Natural killer cell treated with Interleukin-12 subunit alpha and Interleukin-12 subunit beta and Interleukin-15 and Interleukin-18, amount 100 ng/mL, for 72 hours (primary cell): ENCODE measurements at places on chromosomes 2 and 18. TPM values are rescaled to one million over a fixed set of nuclear protein-coding genes. Genes with fewer than 3 reads are reported as not detected.

Gene VIT
- total RNA-seq: not detected

Gene C2orf66
- 0.21 TPM for total RNA-seq

Gene IL36RN
- not detected for total RNA-seq

Gene GRHL1
- 1.1 TPM for total RNA-seq

Gene EGR4
- not detected for total RNA-seq

Gene SPATA3
- 0.50 TPM for total RNA-seq

Gene HRH4
- 0.53 TPM for total RNA-seq

Gene ABCG8
- total RNA-seq: not detected

Gene SIX3
- total RNA-seq: not detected

Gene CPLX4
- not detected for total RNA-seq

Gene ESPNL
- not detected for total RNA-seq

Gene VWA3B
- total RNA-seq: not detected

Gene KLHL41
- not detected for total RNA-seq
